ENCODE measurements at places on chromosomes 4 and X.

- no peak for DNase-seq
Observed at GRCh38 chr4:79788884-79789283, 284.1 kb downstream of the ANTXR2 start.

DNA sequence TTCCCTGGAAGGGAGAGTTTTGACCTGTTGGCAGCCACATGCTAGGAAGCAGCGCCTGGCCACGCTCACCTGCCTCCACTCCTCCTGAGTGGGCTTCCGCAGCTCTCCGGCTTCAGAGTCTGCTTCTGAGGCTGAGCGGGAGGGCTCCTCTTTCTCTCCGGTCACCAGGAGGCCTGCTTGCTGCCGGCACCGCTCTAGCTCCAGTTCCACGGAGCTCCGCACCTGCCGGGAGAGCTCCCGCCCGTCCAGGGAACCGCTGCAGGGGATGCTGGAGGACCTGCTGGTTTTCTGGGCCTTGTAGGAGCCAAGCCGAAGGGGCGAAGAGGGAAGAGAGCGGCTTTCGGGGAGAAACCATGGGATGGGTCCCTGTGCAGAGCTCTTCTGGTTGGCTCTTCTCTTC lies 26.0 kb downstream of the PPEF2 start:
- DNase-seq = no peak

- DNase-seq = no peak
Observed at GRCh38 chr4:19999276-19999675, 252.4 kb upstream of the SLIT2 start.

GRCh38 chr4:158810487-158811215 lies 41.8 kb downstream of the FNIP2 start:
- DNase-seq = no peak

GRCh38 chr4:85798012-85798770 lies 323.2 kb downstream of the ARHGAP24 start:
- DNase-seq = no peak

DNA sequence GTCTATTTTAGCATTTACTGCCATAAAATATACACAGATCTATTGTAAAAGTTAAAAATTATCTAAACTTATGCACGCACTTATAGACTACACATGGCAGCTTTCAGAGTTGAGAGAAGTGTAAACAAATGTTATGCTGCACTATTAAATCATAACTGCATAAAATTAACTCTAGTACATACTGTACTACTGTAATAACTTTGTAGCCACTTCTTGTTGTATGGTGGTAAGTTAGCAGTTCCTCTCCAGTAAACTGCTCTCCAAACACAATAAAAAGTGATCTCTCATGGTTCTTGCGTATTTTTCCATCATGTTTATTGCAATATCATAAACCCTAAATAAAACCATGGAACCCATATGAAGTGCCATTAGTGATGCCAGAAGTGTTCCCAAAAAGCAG lies 9.6 kb downstream of the DDX60 start:
- DNase-seq = no peak

DNA sequence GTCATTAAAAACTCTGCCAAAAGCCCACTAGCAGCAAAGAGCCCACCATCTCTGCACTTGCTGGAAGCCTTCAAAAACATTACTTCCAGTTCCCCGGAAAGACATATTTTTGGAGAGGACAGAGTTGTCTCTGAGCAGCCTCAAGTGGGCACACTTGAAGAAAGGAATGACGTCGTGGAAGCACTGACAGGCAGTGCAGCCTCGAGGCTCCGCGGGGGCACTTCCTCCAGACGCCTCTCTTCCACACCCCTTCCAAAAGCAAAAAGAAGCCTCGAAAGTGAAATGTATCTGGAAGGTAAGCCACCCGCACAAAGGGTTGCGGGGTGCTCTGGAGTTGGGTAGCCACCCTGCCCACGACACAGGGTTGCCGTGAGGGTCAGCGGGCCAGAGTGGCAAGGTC lies 25.9 kb downstream of the OFD1 start:
- DNase-seq = no peak

DNA sequence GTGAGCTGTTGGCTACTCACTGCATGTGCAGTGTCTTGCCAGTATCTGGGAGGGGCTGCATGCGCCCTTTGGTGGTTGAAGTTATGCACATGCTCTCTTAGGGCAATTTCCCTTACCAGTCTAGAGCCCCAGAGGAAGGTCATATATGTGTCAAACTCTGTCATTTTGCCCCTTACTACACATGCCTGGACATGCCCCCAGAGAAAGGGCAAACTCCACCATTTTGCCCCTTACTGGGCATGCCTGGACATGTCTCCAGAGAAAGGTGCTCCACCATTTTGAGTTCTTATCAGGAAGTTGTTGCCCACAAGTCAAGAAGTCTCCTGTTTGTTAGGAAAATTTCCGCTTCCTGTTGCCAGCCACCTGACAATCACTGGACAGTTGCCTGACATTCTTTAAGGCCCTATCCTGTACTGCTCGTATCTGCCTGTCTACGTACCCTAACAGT lies 56.4 kb upstream of the PLAC8 start:
- DNase-seq = no peak

DNA sequence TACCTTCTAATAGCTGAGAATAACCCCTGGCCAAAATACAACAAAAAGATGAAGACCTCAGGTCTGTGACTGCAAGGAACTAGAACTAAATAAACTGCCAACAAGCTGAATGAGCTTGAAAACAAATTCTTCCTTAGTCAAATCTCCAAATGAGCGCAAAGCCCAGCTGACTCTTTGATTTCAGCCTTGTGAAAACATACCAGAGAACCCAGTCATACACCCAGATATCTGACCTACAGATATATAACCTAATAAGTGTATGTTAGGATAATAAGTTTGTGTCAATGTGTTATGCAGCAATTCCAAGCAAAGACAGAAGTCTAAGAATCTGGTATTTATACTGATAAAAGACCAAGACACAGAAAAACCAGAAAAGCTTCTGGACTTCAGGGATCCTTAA lies 38.0 kb upstream of the ADGRL3 start:
- no peak for DNase-seq

DNA sequence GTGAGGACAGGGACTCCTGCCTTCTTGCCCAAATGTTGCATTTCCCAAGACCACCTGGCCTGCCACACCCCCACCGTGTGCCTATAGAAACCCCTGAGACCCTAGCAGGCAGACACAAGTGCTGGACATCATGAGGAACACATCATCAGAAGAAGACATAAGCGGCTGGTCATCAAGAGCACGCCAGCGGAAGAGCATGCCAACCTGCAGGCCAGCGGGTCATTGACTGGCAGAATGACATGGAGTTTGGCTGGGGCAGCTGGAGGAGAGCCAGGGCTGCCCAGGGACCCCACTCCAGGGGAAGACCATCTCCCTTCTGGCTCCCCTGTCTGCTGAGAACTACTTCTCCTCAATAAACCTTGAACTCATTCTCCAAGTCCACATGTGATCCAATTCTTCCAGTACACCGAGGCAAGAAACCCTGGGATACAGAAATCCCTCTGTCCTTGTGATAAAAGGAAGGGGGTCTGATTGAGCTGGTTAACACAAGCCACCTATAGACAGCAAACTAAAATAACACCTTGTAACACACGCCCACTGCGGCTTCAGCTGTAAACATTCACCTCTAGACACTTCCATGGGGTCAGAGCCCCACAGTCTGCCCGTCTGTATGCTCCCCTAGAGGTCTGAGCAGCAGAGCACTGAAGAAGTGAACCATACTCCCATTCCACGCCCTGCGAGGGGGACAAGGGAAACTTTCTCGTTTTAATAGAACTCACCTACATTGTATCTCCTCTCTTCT lies 164.8 kb upstream of the EMCN start:
- DNase-seq = no peak

DNA sequence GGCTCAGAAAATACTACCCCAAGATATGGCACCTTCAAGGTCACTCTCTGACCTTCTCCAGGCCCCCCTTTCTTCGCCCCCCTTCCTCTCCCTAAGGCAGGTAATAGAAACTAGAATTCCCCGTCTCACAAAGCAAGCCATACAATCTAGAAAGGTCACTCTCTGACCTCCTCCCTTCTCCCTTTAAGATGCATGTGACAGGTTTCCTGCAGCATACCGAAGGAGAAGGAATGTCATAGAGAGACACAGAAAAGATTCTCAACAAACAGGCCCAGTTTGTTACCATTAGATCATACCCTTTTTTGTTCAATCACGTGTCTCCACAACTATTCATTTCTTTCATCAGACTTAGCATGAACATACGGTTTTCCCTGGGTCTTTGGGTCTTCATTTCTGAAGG lies 51.2 kb upstream of the RBMXL3 start:
- no peak for DNase-seq
